ENCODE measurements at places on chromosomes 1 and 21. TPM values are rescaled to one million over a fixed set of nuclear protein-coding genes. Genes with fewer than 3 reads are reported as not detected.

GRCh38 chr1:207221934-207222351, 99.5 kb upstream of the CD55 start:
- DNase-seq: no peak

The PADI3 gene
- total RNA-seq: 0.14 TPM

- no peak for DNase-seq
Measured at GRCh38 chr1:50373532-50373931, 49.7 kb downstream of the DMRTA2 start.

DNA sequence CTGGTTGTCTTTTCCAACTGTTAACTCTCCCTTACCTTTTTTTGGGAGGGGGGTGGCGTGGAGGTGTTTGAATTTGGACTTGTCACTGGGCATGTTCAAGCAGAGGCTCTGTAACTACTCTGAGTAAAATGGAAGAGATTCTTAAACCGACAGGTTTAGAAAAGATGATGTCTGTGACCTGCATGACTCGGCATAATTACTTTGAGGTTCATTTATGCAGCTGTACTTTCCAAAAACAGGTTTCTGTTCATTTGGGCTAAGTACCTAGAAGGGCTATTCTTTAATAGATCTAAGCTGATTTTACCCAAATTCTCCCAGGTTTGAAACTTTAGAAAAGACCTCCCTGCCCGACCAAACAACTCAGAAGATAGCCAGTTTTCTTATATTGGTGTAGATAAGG, 80.3 kb downstream of the SLC35A3 start:
- no peak for DNase-seq

The KDF1 gene
- not detected for total RNA-seq

- no peak for DNase-seq
Measured at GRCh38 chr1:15173863-15174614, 20.5 kb downstream of the TMEM51 start.

DNA sequence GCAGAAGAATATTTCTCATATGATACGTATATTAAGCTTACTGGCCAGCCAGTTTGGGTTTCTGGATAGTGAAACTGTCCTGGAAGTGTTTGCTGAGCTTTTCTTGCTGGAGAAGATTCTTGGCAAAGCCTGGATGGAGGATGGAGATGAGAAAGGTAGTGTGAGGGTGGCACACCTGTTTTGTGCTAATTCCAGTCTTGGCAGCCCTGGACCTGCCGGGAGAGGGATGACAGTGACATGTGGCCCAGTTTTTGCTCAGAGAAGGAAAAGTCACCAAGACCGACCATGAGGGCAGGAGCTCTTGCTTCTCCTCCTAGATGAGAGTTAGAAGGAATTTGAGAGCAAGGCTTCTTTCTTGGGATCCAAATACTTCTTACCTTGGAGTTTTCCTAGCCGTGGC, 34.1 kb downstream of the DOP1B start:
- no peak for DNase-seq

DNA sequence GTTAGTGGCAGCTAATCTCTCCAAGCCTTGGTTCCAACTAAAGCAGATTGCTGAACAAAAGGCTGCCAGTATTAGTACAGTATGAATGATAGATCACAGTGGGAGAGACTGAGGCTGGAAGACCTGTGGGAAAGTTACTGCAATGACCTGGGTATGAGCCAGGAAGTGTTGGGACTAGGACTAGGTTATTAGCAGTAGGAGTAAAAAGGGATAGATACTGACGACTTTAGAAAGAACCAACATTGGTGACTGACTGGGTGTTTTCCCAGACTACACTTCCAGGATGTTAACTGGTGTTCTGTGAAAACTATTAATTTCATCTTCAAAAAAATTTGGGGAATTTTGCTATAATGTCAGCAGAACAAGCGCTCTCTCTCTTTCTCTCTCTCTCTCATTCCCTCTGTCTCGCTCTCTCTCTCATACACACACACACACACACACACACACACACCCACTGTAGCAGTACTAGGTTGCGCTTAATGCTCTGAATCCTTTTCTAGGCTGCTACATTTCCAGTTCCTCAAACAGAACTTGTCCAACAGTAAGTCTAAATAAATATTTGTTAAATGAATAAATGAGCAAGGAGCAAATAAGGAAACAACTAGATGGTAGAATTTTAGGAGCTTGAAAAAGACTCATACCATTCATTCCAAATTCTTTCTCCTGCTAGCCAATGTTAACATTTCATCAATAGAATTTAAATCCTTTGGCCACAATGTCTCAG, 47.6 kb upstream of the RGS8 start:
- DNase-seq: no peak

GRCh38 chr1:168057921-168058320, 78.8 kb downstream of the GPR161 start:
- peak; percentile 14 for DNase-seq

DNA sequence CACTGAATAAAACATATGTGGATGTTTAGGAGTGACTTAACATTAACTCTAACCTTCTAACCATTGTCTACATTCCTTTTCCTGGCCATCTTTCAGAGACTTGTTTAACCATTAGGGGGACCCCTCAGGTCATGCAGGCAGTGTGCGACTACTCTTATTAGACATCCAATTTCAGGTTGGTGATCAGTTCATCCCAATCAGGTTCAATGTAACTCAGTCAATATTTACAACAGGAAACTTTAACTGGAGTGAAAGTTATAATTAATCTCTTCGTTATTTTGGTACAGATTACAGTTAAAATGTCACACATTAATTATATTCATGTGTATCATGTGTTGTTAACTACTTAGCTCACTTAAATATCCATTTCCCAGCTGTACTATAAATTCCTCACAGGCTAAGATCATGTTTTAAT, 68.8 kb upstream of the RGS1 start:
- peak; percentile 25 for DNase-seq

- DNase-seq: no peak
Measured at GRCh38 chr1:230863449-230863848, 4.9 kb downstream of the C1orf198 start.

- DNase-seq: no peak
Measured at GRCh38 chr1:26158908-26159742, at the start of gene FAM110D. Gene FAM110D (plus strand): TSS chr1:26159079. CDS start chr1:26161292, 2,213 bp downstream.

DNA sequence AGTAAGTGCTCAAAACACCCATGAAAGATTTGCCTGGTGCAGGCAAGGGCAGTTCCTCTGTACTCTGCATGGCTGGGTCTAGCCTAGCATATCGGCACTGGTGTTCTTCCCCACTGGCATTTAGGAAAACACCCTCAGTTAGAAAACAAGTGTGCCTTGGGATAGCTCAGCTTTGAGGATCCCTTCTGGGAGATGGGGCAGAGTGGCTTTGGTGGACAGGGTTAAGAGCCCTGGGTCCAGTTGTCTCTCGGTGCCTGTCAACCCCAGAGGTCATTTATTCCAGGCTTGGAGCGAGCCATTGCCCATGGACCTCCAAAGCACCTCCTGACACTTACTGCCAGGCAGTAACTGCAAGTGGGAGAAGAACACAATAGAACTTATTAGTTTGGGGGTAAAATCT, 80.8 kb upstream of the DIRAS3 start:
- DNase-seq: no peak

Measured in HFFc6 (cell line).